ENCODE measurements at places on chromosomes 12 and 14.

DNA sequence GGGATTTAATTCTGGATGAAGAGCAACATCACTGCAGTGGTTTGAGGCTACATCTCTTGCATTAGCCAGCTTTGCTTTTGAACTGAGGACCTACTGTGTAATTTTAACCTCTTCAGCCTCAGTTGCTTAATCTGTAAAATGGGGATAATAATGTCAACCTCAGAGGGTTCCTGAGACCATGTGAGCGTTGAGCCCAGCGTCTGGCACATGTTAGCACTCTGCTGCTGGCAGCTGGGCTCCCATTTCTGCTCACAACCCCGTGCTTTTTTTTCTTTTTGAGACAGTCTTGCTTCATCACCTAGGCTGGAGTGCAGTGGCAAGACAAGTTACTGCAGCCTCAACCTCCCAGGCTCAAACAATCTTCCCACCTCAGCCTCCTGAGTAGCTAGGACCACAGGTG is 31.6 kb downstream of the TESC start:
- no peak for DNase-seq

- DNase-seq: no peak
These were observed 69.7 kb downstream of the TTC9 start for GRCh38 chr14:70711451-70711850.

DNA sequence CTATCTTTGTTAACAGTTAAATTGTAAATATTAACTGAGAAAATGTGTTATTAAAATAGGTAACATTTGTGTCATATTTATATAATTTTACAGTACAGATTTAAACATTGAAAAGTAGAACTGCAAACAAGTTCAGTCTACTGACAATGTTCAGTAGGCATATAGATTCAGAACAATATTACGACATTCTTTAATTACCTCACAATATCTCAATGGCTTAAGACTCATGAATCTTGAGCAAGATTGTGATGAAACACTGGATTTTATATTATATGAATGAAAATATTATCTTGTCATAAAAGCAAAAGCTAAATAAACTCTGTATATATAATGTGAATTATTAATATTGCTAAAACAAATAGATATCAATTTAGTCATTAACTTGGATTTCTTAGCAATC is 194.9 kb downstream of the ADAMTS20 start:
- DNase-seq: no peak

DNA sequence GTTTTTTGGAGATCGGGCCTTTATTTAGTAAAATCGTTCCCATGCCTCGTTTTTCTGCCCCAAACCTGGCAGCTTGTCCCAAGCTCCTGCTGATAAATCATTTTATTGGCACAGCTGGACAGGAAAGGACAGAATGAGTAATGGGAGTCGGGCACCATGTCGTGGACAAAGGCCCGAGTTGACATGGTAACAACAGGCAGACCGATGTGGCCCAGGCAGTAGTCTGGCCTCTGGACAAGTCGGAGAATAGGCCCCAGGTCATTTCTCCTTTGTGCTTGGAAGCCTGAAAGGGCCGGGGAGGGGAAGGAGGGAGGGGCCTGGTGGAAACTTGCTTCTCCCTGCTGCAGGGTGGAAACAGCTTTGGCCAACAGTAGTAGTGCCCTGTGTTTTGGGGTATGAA is 234.9 kb downstream of the SUDS3 start:
- DNase-seq: no peak

GRCh38 chr14:54488646-54489317 is at the start of gene GMFB:
Gene GMFB (minus strand): TSS chr14:54488980. CDS start chr14:54488927, 53 bp downstream.
- DNase-seq: peak; percentile 91

DNA sequence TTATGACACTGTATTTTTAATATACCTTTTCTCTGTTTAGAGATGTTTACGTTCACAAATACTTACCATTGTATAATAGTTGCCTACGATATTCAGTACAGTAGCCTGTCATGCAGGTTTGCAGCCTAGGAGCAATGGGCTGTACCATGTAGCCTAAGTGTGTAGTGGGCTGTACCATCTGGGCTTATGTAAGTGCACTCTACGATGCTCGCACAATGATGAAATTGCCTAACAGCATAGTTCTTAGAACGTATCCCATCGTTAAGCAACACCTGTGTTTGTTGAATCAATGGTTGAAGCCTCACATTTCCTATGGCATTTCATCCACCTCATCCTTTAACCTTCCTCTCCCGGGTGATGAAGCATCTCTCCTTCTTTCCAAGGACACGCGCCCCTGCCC is 12.5 kb upstream of the EML1 start:
- DNase-seq: no peak
